ENCODE measurements at places on chromosomes 16 and 17.

GRCh38 chr16:86734543-86735460 is 156.5 kb downstream of the FOXL1 start:
- no peak for DNase-seq

DNA sequence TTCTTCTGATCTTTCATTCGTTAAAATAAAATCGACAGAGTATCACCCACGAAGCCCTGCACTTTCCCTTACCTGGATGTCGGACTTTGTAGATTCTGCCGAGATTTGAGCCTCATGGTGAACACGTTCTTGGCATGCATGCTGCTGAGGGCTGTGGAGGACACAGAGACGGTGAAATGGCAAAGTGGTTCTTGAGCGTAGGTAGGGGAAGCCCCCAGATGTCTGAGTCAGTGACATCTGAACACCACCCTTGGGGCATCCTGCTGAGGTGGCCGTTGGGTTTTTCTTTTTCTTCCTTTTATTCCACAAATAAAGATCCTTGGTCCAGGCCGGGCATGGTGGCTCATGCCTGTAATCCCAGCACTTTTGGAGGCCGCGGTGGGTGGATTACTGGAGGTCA is 33.9 kb downstream of the NOS2 start:
- DNase-seq = no peak

- DNase-seq = no peak
These were observed 6.6 kb downstream of the ENDOV start for GRCh38 chr17:80421381-80422090.

DNA sequence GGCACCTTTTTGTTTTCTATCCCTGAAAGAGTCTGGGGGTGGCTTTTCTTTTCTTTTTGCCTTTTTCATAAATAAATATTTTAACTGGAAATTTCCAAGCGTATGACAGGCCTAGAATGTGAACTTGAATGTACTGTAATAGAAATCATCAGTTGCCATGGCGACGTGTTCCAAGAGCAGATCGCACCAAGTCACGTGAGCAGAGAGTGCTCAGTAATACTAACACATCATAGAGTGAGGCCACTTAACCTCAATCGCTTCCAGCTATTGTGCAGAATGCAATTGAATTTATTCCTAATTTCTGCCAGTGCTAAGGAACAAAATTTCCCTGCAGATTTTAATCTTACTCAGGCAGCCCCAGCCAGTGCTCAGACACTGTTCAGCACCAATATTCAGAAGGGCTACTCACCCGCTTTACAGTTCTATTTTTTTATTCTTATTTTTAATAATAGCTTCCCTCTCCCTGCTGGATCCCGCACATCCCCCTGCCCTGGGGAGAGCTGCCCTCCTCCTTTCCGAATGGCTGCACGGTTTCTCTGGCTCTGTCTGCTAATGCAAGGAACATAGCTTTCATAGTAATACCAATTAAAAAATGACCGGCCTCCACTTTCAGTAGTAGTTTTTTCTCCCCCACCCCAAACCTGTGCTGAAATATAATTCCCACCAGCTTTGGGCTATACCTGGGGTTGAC is 26.2 kb upstream of the PMFBP1 start:
- DNase-seq = peak; percentile 41

GRCh38 chr16:85613604-85614337 is 649 bp downstream of the GSE1 start:
- no peak for DNase-seq

DNA sequence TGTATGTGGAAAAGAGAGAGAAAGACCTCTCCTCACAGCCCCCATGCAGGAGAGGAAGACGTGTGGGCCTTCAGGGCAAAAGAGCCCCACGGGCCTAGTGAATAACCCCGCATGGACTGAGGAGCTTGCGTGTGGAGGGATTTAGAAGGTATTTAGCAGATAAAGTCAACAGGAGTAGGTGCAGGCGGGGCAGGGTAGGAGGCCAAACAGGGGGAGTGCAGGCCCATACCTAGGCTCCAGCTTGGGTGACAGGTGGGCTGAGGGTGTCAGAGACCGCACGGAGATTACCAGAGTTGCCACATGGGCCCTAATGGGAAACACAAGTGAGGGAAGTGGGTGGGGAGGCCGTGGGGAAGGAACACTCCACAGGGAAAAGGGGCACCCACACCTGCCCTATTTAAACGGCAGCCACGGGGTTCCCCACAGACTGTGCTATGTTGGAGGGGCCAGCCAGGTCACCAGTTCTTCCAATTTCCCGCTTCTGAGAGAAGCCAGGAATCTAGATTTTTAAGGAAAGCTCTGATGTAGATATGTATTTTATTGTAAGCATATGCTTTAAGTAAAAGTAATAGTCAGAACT is 8.2 kb upstream of the CNGB1 start:
- DNase-seq = no peak

DNA sequence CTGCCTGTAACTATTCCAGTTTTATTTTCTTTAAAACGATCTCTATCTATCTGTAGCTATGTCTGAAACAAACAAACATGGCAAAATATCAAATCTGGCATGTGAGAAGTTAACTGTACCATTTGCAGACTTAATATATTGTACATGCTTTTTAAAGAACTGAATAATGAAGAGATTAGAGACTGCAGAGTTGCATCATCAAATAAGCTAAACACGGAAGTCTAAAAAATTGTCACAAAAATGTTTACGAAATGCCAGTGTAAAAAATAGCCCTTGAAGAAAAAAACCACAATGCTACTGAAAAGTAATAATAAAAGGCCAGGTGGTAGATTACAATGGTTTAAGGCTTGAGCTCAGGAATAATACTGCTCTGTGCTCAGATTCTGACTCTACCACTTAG is 43.1 kb downstream of the HS3ST3A1 start:
- no peak for DNase-seq

GRCh38 chr17:19656851-19657581 is 8.5 kb downstream of the ALDH3A2 start:
- no peak for DNase-seq
